ENCODE measurements at places on chromosomes 1 and 21.

- no peak for DNase-seq
These were observed 3.7 kb downstream of the NES start for GRCh38 chr1:156673387-156674121.

DNA sequence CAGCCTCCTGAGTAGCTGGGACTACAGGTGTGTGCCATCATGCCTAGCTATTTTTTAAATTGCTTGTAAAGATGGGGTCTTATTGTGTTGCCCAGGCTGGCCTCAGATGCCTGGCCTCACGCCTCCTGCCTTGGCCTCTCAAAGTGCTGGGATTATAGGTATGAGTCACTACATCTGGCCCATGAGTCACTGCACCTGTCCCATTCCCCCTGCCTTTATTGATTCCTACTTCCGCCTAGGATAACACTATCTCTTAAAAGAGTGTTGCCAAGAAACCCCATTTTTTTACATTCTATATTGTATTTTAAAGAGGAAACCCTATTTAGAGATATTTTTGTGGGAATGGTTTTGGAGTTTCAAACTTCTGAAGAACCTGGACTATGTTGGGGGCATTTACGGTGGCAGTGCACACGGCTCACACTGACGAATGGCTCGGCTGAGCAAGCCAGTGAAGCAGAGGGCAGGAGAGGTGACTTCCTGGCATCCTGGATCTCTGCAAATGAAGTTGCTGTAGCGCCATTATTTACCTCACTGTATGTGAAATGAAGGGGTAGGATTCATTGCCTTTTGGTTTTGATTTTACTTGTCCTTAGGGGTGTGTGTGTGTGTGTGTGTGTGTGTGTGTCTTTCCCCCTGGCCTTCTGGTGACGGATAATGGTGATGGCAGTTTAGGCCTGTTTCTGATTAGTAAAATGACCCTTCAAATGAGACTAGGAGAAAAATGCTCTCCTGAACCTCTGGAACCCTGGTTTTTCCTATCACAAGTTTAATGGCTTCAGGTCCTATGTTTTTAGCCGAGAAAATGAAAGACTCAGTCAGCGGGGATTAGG lies 22.5 kb downstream of the KIF26B start:
- DNase-seq = no peak

DNA sequence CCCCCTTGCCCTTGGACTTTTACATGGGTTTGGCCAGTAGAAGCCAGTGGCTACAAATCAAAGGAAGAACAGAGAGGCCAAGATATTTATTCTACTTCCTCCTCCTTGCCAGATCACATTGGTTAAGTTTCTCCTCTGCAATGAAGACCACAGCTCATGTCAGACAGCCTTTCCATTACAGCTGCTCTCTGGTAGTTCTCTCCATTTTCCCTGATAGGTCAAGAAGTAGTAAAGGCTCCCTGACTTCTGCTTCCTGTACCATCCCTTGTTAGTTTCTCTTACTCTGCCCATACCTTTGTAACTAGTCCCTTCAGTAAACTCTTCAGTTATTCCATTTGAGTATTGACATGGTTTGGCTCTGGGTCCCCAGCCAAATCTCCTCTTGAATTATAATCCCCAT lies 27.8 kb downstream of the NME7 start:
- no peak for DNase-seq

DNA sequence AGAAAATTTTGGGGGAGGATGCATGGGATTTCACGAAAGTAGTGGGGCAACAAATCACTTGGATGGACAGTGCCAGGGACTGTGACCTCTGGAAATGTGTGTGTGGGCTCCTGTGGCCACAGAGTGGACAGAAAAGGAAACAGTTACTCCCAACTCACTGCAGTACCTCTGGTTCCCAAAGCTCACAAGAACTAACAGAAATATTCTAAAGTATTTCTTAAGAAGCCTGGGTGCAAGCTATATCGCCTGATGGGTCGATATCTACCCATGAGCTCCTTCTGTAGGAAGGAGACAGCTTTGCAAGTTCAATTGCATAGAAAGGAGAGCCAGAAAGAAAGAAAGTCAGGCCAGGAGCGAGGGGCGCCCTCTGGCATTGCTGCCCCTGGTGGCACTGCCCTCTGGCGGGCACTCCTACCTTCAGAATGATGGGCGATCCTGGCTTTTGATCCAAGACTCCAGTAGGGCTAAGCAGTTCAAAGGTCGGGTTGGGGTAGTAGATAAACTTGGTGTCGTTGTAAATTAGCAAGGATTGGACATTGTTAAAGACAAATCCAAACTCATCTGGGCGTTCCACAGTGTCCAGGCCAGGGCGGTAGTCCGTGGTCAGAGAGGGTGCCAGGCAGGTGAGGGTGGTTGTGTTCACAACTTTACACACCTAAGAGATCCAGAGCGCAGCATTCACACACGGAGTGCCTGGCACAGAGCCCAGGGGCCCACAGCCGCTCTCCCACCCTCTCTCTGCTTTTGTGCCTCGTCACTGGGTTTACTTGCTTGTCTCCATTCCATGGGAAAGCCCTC lies 134.7 kb upstream of the CD34 start:
- no peak for DNase-seq
